ENCODE measurements at places on chromosomes 1 and 21.

DNA sequence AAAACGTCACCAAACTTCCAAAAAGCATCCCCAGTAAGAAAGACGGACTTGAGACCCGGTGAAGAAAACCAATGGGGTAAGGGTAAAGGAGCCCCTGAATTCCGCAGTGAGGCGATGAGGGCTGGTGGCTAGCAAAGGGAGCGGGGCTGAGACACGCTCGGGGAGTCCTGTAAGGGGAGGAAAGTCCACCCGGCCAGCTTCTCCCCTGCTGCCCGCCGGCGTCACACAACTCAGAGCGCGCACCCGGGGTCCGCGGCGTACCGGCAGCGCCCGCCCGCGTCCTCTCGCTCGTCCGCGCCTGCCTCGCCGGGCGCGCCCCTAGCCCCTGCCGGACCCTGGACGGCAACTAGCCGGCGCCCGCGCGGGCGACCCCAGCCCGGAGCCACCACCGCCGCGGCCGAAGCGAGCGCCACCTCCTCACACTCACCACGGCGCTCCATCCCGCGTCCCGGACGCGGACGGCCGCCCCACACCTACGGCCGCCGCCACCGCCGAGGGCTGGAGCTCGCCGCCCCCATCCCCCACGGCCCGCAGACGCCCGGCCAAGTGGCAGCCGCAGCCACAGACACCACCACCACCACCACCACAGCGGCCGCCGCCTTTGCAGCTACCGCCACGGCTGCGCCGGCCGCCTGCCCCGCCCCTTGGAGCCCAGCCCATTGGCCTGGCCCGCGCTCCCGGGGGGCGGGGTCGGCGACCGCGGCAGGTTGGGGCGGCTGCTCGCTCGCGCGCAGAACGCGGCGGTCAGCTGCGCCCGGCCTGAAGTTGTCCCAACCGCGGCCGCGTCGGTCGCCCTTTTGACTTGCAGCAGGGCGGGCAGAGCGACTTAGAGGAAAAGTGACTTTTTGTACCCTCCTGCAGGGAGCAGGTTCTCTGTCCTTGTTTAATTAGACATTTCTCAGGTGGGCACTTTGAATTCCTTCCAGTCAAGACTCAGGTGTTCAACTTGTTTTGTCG, 10.0 kb upstream of the ARHGAP29 start:
- DNase-seq: peak; percentile 12

DNA sequence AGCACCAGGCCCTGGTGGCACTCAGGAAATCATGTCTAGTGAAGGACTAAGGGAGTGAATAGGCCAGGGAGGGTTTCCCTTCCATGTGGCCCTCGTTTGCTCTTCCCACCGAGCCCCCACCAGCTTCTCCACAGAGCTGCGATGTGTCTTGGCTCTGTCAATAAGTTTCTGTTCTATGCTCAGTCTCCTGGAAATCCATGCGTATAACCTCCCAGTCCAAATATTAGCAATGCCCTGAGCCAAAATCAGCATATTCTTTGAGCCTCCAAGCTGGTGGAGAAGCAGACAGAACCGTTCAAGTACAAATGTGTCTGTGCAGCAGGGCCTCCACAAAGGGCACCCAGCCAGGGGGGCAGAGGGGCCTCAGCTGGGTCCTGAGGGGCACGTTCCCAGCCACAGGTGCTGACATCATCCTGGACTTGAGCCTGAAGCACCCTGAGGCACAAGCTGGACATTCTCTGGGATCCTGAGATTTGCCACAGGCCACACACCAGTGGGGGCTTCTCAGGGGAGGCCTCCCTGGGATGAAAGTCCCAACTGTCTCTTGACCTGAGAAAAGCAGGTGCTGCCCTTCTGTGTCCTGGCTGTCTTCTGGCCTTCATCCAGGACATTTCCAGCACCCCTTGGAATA, 350.5 kb upstream of the VAMP3 start:
- no peak for DNase-seq

DNA sequence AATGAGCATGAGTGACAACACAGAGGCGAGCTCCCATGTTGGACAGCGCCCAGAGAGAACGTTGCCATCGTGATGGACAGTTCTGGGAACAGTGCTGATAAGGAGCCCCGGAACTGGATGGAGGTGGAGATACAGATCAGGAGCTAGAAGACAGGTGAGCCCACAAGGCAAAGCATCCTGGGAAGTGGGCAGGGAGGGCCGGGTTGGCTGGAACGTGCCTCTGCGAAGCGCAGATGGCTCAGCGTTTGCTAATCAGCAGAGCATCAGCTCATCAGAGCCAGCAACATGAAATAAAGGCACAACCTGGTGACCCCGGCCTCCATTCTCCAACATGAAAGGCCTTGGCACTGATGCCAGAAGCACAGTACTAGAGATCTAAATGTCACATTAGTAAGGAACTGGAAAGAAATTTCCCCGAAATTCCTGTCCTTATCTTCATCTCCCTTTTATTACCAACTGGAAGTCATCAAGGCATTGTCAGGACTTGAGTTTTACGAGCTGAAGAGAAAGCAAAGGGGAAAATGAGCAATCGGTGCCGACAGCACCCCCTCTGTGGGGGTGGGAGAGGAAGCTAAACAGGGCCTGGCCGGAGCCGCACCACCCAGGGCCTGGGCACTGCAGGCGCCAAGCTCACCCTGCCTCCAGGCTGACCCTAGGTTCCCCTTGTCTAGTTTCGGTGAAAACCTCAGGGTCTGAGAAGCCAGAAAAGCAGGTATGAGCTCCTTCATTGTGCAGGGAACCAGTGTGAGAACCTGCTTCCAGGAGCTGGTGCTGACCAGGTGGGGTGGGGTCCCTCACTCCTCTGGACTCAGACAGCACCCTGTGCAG, 19.9 kb downstream of the ABCA4 start:
- no peak for DNase-seq

DNA sequence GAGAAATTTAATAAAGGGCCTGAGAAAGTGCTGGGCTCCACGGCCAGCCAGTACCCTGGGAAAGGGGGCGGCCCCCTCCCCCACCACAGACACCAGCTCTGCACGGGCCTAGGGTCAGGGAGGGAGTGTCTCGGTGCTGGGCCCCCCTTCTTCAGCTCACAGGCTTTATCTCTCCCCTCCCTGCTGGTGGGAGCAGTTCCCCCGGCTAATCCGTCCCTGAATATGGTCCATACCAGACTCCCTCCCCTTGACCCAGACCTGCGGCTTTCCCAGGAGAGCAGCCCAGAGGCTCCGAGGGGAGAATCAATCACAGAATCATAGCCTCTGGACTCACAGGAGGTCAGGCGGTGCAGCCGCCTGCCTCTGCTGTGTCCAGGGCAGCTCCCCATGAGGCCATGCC, 26.0 kb upstream of the RSPO1 start:
- no peak for DNase-seq

DNA sequence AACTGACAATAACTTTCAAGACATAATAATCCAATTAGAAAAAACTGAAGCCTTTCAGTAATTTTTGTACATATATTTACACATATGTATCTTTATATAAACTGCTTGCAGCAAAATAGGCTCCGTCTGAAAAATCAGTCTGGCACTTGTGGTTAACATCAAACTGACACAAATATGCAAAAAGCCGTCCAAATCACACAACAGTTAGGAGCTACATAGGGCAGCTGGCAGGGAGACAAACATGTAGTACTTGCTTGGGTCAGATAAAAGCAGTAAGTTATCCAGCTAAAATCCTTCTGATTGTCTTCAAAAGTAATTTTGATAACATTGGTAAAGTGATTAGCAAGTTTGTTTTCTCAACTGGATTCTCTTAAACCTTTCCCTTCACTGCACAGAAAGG, 14.7 kb upstream of the GUCA2A start:
- DNase-seq: no peak

DNA sequence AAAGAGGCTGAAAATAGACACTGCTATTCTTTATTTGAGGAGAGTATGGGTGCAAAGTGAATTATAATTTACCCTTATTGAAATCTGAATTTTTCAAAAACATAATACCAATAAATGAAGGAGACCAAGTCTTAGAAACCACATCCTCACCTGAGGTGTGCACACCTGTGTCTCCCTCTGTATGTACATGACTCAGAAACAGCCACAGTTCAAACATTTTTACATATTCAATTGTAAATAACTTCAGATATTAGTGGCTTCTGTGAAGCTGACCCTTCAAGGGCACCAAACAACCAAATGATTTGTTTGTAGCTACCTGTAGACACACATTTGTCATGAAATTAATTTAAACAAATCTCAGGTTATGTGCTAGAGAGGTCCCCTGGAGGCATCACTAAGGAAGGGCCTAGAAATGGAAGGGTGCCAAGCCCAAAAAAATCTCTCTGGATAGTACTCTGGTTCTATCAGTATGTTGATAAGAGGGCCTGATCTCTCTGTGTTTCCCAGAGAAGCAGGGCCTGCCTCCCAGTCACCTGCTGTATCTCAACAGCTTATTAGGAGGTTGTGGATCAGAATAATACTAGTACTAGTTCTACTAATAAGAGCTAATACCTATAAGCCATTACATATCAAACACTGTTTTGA, 28.1 kb downstream of the ERI3 start:
- DNase-seq: no peak

DNA sequence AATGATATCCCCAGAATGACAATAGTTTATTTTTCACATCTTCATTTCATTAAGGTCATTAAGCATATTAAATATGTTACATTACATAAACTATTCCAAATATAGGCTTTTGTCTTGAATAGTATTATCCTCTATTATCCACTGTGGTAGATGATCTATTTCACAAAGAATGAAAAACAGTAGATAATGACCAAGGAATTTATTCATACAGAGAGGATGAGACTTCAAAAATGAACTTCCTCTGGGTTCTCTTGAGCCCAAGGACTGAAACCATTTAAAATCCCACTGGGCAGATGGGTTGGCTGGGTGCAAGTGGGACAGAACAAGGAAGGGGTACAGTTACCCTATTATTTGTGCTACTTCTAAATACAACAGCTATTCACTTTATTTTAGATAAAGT, 33.0 kb downstream of the PTPN14 start:
- DNase-seq: no peak

- no peak for DNase-seq
Measured at GRCh38 chr1:99643021-99643779, 2.7 kb upstream of the PALMD start.

GRCh38 chr1:43518935-43519686, 11.6 kb upstream of the PTPRF start:
- DNase-seq: no peak
